ENCODE measurements at places on chromosomes 5 and 9.

DNA sequence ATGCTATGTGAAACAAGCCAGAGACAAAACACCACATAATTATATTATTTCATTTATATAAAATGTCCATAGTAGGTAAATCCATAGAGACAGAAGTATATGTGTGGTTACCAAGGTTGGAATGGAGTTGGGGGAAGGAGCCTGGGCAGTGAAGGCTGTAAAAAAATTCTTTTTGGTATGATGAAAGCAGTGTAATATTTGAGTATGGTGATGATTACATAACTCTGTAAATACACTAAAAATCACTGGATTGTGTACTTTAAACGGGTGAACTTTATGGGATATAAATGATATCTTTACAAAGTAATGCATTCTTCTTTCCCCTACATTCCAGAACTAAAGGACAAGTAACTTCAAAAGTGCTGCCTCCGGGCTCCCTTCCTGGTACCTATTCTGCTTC lies 155.8 kb downstream of the SH3GL2 start:
- no peak for DNase-seq

DNA sequence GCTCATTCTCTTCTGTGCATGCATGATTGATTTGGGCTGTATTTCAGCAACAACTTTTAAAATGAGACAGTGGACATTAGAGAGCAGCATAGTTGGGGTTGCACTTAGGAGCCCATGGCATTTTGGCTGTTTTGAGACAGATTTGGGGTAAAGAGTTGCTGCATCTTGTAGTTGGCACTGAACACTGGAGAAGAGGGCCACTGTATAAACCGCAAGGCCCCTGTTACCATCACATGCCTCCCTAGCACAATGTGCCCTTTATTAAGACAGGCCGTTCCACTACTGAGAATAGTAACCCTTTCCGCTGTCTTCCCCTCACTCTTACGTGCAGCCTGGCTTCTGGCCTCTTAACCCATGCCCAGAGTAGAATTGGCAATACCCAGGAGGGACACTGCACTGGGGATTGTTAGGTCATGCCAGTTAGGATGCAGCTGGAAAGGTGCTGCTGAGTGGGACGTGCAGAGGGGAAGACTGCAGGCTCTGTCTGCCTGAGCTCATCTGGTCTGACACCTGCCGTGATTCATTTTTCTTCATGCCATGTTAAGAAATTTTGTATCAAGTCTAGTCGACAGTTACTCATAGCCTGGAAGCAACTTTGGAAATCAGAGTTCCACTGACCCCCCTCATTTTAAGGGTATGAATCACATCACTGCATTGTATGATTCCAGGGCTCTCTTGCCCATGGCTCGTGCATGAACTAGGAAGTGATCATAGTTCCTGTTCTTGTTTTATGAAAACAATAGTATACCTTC lies 146.9 kb upstream of the DMRT1 start:
- no peak for DNase-seq

DNA sequence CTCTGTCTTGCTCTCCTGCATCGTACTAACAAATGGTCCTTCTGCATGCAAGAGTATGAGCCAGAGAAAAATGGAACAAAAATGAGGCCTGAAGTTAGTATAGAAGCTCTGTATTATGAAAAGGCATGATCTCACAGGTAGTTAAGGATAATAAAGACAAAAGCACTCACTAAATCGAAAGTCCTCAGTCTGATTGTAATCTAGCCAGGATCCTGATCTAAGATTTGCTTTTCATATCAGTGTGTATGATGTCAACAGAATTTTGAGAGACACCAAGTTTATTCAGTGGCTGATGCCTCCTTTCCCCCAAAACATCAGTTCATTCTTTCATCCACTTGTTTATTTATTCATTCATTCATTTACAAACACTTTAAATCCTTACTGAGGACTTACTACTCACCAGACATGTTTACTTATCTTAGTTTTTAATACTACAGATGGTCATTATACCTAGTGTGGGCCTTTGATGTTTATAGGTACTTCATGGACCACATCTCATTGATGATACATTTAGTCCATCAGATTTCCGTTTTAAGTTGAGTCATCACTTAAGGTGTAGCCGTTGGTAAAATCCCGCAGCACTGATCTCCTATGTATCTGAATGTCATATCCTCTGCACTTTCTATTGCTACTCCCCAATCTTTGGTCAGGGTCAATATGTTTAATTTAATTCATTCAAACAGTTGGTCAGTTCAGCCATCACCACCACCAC lies 105.2 kb upstream of the DHFR start:
- no peak for DNase-seq

GRCh38 chr9:5608298-5609225 lies 20.3 kb upstream of the RIC1 start:
- DNase-seq, result no peak

- no peak for DNase-seq
Measured at GRCh38 chr5:143533978-143534760, 130.7 kb upstream of the NR3C1 start.

- peak; percentile 31 for DNase-seq
Measured at GRCh38 chr9:10173561-10173960, 439.2 kb downstream of the PTPRD start.

- DNase-seq, result no peak
Measured at GRCh38 chr5:78482948-78483347, 122.5 kb downstream of the SCAMP1 start.

DNA sequence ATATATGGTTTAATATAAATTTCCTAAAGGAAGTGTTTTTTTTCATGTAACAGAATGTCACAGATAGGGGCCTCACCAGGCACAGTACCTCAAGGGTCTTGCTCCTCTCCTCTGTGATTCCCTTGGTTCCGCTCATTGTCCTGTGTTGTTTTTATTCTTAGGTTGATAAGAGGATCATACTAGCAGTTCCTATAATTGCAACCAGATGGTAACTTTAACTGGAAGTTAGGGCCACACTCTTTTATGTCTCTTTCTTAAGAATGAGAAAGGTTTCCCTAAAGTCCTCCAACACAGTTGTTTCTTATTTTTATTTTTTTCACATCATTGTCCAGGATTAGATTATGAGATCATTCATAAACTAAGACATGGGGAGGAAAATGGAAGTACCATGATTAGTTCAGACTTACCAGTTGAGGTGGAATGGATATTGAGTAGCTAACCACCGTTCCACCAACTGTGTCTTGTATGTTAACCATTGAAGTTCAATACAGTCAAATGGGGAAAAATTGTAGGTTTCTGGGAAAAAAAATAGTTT lies 41.1 kb downstream of the FAM174A start:
- DNase-seq, result no peak

- no peak for DNase-seq
Measured at GRCh38 chr9:134213508-134213850, 49.1 kb upstream of the RNU6ATAC start.

- no peak for DNase-seq
Measured at GRCh38 chr9:128882677-128883603, 1.0 kb downstream of the LRRC8A start.

DNA sequence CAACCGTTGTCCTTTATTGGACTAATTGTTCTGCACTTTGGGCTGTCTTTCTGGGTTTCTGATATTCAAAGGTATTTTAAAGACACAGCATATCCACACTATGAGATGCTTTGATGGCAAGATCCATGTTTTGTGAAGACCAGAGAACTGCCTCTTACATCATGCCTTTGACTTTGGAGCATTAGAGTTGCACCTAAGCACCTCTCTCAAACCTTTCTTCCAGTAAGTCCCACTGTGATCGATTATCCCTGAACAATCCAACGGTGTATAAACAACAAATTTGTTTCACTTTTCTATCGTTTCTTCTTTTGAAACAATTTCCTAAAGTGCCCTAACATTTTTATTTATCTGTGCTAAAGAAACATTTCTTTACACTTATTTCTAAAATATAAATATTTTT lies 144.4 kb downstream of the KCTD16 start:
- no peak for DNase-seq

- DNase-seq, result no peak
Measured at GRCh38 chr5:177198738-177199137, 65.2 kb downstream of the NSD1 start.

- no peak for DNase-seq
Measured at GRCh38 chr9:37554318-37554717, 21.9 kb downstream of the FBXO10 start.

GRCh38 chr5:134227259-134227658 lies 1.4 kb upstream of the PPP2CA start:
- no peak for DNase-seq

- DNase-seq, result no peak
Measured at GRCh38 chr5:113218906-113219517, 215.8 kb downstream of the TSSK1B start.

- DNase-seq, result no peak
Measured at GRCh38 chr5:96016216-96016615, 54.6 kb upstream of the ELL2 start.

- no peak for DNase-seq
Measured at GRCh38 chr9:25678147-25678666, at the start of gene TUSC1. Gene TUSC1 (minus strand): TSS chr9:25678444. CDS start chr9:25678312, 132 bp downstream.

GRCh38 chr9:86903734-86904085 lies 43.6 kb downstream of the GAS1 start:
- DNase-seq, result no peak

DNA sequence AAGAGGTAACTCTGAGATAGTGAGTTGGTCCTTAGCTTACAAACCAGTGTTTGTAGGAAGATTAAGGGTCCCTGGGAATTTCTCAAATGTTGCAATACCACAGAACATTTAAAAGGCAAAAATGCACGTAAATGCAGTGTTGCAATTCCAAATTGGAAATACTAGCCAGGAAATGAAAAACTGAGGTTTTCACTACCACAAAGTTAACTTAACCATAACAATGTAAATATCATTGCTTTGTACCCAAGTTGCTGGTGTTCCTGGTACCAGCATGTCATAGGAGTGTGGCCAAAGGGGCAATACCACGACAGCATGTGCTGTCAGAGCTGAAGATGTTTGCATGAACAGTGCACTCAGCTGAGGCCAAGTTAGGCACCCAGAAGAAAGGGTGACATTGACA lies 382.9 kb downstream of the GLIS3 start:
- no peak for DNase-seq

DNA sequence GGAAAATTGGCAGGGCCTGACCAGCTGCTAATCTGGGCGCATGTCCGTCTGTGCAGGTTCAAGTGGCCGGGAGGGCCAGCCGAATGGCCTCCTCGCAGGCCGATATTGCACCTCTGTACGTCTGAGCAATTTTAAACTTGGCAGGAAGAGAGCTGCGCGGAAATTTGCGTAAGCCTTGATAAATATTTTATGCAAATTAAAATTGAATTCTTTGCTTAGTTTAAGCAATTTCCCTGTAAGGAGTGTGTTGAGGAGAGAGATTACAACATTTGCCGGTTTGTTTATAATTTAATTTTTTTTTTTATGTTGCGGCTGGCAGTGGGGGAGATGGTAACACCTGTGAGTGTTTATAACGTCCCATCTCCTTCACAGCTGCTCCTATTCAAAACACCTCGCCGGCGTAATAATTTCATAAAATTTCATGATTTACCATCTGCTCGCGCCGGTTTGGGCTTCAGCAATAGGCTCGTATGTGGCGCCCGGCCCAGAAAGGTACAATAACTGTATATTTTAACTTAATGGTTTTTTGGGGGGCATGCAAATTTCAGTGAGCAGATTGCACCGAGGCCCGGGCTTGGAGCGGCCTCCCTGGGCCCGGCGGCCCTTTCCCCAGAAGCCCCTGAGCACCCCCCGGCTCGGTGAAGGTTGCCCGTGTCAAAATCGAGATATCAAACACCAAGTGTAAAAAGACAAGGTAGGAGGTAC lies 269.4 kb upstream of the MVB12B start:
- DNase-seq, result no peak

GRCh38 chr5:6675784-6676491 lies 37.3 kb upstream of the TENT4A start:
- no peak for DNase-seq

DNA sequence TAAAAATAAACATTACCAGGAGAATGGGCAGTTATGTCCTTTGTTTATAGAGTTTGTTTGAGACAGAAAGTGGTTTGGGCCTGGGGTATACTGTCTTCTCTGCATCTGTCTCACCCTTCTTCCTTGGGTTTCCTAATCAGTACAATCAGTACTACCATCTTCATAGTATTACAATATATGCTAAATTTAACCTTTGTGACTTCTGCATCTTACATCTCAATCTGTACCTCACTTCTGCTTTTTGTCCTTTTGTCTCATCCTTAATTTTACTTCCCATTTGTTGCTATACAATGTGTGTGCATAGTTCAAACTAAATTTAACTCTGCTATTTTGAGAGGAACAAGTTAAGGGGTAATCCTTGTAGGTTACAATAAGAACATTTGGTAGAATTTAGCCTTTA lies 19.6 kb downstream of the FBXO38 start:
- DNase-seq, result no peak

GRCh38 chr5:66498791-66499207 lies 97.4 kb upstream of the MAST4 start:
- DNase-seq, result no peak

DNA sequence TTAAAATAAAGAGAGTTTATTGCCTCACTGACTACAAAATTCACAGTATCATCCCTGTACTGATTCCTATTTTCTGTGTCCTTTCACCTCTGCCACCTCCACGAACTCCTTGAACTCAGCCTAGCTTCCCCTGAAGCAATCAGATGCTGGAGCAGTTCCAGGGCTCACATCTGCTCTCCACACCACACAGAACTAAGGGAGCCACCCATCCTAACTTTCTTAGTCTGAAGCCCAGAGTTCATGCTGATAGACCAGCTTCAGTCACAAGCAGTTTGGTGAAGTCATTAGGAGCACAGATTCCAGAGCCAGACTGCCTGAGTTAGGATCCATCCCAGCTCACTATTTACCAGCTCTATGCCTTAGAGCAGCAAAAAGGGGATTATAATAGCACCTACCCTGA lies 15.6 kb upstream of the EPB41L4A start:
- DNase-seq, result no peak

DNA sequence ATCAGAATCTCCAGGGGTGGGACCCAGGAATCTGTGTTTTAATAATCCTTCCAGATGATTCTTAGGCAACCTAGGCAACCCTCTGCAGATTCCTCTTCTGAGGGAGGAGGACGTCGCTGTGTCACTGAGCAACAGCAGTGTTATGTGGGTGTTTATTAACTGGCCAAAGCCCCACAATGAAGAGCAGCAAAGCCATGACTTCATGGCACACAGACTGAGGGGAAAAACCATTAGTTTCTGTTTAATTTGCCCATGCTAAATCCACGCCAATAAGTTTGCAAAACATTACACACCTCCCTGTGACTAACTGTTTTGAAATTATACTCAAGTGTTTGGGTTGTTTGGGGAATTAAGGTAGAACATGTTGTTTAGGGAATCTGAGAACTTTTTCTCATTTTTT lies 83.7 kb upstream of the TMED7 start:
- no peak for DNase-seq

- peak; percentile 74 for DNase-seq
Measured at GRCh38 chr5:180668835-180669596, 19.6 kb upstream of the FLT4 start.

DNA sequence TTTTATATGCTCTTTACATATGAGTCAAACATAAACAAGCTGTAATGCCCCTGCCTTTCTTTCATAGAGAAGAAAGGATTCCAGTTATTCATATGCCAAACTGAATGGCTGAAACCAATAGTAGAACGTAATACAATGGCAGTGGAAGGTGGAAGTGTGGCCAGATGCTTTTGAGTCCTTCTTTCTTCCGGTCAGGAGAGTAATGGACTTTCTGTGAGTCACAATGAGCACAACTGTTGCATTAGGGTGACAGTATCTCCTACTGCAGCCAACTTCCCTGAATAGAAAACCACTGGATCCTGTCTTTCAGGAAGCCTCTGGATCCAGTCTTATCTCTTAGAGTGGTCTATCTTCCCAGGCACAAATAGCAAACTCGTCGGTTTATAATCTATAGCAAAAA lies 855.2 kb downstream of the MAT2B start:
- no peak for DNase-seq

GRCh38 chr5:107796797-107797196 lies 126.1 kb upstream of the EFNA5 start:
- DNase-seq, result no peak

GRCh38 chr9:13143281-13143680 lies 136.2 kb downstream of the MPDZ start:
- DNase-seq, result no peak

Data from NCI-H345 (cell line).